ENCODE measurements at places on chromosomes 5 and 9.

DNA sequence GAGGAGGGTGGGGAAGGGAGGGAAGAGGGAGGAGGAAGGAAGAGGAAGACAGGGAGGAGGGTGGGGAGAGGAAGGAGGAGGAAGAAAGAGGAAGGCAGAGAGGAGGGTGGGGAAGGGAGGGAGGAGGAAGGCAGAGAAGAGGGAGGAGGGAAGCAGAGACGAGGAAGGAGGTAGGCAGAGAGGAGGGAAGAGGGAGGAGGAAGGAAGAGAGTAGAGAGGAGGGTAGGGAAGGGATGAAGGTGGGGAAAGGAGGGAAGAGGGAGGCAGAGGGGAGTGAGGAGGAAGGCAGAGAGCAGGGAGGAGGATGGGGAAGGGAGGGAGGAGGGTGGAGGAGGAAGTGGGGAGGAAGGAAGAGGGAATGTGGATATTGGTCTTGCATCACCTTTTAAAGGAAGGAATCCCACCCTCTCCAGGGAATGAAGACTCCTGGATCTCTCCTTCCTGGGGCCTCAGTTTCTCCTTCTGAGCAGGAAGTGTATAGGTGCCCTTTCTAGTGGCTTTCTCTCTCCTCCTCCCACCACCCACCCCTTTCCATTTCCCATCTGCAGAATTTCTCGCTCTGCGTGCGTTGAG, 188.9 kb upstream of the ZNF618 start:
- DNase-seq: no peak

DNA sequence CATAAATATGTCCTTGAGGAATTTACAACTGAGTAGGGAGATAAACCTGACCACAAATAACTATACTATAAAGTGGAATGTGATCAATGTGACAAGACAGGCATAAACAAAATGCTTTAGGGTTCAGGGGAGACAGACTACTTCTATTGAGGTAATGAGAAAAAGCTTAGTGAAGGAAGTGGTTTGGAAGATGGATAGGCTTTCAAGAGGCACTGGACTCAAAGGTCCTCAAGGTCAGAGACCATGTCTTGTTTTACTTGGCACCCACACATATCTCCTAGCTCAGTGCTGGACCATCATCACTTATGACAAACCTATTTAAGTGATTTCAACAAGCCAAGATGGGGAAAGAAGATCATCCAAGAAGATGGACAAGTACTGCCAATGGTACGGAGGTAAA, 257.8 kb downstream of the BNC2 start:
- no peak for DNase-seq

DNA sequence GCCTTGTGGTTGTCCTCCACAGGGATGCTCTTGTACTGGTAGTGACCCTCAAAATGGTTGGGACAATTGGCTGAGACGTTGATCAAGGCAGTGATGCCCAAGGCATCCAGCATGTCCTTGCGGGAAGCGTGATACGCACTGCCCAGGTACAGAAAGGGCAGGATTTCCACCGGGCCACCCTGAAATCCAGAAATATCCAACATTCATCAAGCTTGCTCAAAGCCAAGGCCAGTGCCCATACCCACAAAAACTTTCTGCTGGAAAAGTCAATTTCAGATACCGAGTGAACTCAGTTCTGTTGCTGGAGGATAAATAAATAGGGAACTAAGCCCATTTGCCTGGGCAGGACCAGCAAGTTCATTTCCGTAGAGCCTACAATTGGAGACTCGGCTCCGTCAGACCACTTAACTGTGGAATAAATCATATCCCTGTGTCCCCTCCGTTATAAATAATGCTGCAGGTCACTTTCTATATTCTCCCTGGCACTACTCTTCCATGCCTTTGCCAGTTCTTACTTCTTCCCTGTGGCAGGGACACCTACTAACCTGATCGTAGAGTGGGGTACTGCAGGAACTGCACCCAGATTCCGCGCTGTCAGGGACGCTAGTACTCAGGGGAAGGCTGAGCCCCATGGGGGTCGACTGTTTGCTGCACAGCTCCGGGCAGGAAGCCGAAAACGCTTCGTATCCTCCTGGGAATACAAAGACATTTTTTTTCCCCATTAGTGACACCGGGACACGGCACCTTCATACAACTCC, 1.2 kb downstream of the DUSP1 start:
- DNase-seq: no peak

DNA sequence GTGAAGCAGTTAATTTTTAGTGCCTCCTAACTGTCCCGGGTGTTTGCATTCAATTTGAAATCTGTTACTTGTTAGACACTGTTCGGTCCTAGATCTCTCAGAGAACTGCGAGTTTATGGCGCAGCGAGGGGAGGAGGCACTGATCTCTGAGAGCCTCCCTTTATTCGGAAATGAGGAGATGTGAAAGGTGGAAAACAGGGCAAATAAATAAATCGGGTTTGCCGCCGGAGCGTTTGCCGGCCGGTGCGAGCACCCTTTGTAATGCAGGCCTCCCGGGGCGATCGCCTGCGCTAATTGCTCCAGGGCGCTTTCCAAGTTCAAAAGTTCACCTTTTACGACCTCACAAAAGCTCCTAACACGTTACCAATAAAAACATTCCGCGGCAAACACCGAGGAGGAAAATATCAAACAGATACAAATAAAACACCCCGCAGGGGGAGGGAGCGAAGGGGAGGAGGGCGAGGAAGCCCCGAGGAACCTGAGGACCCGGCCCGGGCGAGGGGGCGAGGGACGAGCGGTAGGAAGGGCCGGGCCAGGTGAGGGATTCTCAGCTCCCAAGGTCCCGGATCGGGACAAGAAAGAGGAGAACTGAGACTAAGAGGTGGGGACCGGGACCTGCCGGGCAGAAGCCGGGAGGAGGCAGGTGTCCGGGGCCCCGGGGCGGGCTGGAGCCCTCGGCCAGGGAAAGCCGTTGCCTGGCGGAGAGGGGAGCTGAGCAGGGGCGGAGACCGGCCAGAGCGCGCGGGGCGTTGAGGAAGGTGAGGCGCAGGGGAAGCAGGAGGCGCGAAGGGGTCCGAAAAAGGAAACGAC, 1.4 kb downstream of the NR6A1 start:
- no peak for DNase-seq

DNA sequence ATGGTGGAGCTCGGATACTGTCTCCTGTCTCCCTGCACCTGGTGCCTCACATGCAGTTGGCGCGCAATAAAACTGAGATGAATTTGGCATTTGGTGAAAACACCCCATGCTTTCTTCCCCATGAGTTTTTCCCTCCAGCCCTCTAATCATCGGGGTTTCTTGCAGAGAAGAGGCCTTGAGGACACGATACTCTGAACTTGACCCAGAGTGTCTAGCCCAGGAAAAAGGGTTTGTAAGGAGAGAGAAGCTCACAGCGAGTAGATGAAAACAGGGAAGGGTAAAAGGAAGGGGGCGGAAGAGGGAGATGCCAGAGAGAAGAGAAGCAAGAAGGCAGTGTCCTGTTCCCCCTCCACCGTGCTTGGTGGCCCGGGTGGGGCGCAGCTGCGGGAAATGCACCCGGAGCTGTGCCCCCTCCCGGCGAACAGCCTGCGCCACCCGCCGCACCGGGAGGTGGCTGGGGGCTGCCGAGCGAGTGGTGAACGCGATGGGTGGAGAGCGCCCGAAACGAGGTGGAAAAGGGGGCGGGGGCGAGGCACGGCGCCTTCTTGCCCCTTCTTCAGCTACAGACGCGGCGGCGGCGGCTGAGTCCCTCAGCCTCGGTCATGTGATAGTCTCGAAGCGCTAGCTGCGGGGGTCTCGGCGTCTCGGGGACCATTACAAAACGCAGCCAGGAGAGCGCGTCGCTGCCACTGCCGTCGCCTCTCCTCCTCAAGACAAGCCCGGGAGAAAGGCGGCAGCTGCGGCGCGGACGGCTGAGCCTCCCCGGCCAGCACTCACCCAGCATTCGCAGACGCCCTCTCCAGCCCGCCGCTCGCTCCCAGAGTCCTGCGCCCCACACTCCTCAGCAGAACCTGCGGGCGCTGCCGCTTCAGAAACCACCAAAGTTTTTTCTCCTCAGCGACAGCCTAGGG, 1.1 kb upstream of the FOXB2 start:
- DNase-seq: no peak

GRCh38 chr5:143896966-143897365, 85.0 kb downstream of the HMHB1 start:
- DNase-seq: no peak

- no peak for DNase-seq
Measured at GRCh38 chr5:178547052-178547666, 43.0 kb downstream of the COL23A1 start.

GRCh38 chr5:40437452-40437861, 242.3 kb upstream of the PTGER4 start:
- no peak for DNase-seq

- no peak for DNase-seq
Measured at GRCh38 chr5:1545126-1545804, 21.5 kb upstream of the LPCAT1 start.

DNA sequence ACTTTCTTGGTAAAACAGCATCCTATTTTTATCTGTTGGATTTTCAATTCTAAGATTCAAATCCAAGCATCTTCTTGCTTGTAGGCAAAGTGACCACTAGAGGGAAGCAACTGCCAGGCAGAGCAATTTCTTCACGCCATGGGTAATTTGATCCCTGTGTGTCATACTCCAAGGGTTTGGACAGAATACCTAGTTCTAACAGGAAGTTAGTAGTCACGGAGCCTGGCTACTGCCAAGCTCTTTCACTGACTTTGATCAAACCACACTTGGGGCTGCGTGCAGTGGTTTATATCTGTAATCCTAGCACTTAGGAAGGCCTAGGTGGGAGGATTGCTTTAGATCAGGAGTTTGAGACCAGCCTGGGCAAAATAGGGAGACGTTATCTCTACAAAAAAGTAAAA, 473.6 kb upstream of the TNC start:
- DNase-seq: peak; percentile 30

DNA sequence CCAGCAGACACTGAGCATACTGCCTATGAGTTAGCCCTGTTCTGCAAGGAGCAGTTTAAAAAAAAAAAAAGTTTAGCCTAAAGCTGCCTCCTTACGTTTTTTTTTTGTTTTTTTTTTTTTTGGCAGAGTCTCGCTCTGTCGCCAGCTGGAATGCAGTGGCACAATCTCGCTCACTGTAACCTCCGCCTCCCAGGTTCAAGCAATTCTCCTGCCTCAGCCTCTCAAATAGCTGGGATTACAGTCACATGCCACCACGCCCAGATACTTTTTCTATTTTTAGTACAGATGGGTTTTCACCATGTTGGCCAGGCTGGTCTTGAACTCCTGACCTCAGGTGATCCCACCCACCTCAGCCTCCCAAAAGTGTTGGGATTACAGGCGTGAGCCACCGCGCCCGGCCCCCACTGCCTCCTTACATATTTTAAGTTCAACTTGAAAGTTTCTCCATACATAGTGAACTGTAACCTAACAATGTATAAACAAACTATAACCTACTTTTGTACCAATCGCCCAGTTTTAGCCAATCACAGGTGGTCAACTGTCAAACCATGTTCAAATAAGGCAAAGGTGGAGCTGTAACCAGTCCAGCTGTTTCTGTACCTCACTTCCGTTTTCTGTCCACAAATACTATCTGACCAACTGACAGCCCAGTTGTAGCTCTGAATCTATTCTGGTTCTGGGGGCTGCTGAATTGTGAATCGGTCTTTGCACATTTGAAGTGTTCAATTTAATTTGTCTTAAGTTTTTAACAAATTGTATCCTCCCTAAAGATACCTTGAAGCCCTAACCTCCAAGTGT, 17.1 kb downstream of the GKAP1 start:
- DNase-seq: no peak

DNA sequence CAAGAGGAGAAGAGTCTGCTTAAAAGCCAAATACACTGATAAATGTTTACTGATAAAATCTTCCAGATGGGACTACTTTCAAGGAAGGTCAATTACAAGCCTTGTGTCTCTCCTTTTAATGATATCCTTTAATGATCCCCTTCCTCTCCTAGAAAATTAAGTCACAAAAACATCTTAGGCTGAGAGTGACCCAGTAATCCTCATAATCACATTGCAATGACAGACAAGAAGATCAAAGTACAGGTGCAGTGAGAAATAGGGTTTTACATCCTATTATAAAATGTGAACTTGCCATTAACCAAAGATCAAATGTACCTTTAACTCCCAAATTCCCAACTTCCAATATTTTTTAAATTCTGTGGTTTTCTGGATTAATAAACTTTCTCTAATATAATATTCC, 514.8 kb downstream of the RAB3C start:
- DNase-seq: no peak

DNA sequence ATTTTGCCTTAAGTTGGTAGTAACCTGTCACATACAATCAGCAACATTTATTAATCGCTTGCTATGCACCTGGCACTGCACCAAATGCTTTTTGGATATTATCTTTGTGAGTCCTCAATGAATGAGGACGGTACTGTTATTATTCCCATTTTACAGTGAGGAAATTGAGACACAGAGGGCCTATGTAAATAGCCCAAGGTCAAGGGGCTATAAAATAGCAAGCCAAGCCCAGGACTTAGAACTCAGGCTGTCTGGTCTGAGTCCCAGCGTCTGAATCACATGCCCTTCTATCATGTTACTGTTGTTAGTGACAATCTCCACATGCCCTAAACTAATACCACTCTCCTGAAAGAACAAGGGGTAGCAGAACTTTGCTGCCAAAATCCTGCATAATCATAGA, 60.0 kb downstream of the ERAP1 start:
- DNase-seq: no peak

GRCh38 chr5:126872561-126873354, 95.8 kb downstream of the LMNB1 start:
- DNase-seq: no peak

- DNase-seq: no peak
Measured at GRCh38 chr5:88836195-88836838, 46.7 kb downstream of the MEF2C start.

GRCh38 chr5:172556971-172557461, 84.0 kb upstream of the NEURL1B start:
- DNase-seq: peak; percentile 35

- peak; percentile 61 for DNase-seq
Measured at GRCh38 chr9:84271531-84271900, 69.0 kb downstream of the SLC28A3 start.

GRCh38 chr5:79481574-79481973, 32.4 kb downstream of the HOMER1 start:
- no peak for DNase-seq

- DNase-seq: no peak
Measured at GRCh38 chr9:13446286-13446937, 166.9 kb upstream of the MPDZ start.

GRCh38 chr9:128151309-128152132, 2.3 kb downstream of the LCN2 start:
- no peak for DNase-seq

DNA sequence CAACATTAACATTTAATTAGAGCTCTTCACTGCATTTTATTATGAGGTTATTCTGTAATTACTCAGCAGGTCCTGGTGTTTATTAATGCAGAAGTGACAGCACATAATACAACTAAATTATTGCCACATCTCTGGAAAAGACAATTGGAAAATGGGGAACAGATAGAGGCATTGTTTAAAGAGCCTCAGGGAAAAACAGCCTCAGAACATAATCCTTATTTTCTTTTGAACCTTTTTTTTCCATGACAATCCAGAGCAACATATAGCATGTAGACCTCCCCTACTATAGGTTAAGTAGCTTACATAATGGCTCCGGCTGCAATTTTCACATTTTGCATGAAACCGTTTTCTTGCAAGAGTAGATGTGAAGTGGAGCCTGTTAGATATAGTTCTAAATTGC, 87.2 kb downstream of the RMI1 start:
- no peak for DNase-seq

All from putamen (tissue), 1 donor.